ENCODE measurements at places on chromosomes 12 and 14. TPM values are rescaled to one million over a fixed set of nuclear protein-coding genes. Genes with fewer than 3 reads are reported as not detected.

DNA sequence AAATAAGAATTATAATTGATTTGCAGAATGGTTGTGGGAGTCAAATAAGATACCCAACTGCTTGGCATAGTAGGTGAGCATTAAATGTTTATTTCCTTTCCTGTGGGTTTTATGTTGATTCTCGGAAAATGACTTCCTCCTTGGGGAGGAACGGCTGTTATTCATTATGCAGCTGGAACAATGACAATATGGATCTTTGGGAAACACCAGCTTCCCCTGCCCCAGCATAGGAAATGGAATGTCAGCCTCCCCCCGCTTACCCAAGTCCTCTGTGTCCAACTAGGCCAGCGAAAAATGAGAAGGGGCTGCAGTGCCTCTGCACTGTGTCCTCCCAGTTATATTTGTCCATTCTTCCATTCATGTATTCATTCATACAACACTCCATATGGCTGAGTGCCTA is 11.7 kb upstream of the CCDC177 start:
- DNase-seq = no peak

GRCh38 chr14:97025722-97026121 is 228.5 kb downstream of the VRK1 start:
- DNase-seq = no peak

DNA sequence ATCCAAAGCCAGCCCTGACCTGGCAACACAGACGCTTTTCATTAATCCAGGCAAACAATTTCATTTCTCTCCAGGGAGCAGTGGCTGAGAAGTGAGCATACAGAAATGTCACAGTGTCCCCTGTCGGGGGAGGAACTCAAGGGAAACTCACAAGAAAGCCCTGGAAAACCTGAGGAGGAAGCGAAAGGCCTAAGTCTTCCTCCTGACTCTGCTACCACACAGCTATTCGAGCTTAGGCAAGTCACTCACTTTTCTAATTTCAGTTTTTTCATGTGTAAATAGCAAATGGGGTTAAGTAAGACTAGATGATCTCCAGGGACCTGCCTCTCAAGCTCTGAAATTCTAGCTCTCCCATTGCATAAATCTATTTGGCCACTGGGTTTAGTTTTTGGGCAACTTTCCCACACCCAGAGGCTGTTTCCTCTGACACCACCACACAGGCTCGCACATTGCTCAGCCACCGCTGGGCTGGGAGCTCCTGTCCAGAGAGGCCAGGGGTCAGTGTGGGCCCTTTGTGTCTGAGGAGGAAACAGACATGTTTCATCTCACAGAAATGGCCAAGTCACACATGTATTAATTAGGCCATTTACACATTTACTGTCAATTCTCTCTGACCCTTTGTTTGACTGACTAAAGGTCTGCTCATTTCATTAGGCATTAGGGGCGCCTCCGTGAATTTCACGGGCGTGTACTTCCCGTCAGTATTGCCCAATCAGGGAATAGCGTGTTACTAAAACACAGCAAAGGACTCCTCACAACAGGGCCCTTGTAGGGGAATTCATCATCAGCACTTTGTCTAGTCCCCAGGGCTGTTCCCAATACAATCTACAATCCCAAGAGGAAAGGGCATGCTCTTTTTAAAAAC is 9.8 kb upstream of the PNMA1 start:
- peak; percentile 97 for DNase-seq

The CCDC197 gene
- not detected for total RNA-seq

The MDGA2 gene
- total RNA-seq = not detected

The MLH3 gene
- total RNA-seq = 14.7 TPM
